ENCODE measurements at places on chromosomes 7 and 10.

- no peak for DNase-seq
Measured at GRCh38 chr10:58268454-58268945, 462 bp upstream of the CISD1 start.

DNA sequence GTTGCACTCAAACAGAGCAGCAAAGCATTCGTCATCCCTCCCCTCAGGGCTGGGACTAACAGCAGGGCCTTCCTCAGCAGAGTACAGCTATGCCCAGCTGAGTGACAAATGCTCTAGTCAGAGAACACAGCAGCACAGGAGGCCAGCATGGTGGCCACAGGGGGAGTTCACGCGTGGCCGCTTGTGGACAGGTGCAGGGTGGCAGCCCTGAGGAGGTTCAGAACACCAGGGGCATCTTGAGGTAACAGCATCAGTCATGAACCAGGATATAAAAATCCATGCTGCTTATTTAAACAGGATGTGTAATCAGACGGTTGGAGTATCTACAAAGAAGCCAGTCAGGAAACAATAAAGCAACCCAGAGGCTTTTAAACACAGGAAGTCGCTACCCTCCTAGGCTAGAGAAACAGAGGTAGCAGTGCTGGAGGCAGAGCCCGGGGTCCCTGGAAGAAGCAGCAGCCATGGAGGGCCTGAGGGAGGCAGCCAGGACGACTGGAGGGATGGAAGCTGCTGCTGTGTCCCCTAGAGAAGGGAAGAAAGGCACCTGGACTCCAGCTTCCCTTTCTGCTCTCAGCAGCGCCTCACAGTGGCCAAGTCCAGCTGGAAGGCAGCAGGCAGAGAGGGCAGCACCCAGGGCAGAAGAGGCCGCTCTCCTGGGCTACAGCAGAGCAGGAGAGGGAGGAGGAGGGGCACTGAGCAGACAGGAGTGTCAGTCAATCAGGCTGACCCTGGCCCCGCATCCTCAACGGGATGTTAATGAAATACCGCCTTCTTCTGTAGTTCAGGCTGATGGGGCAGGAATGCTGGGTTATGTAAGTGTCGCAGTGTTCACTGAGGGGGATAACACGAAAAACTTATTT lies 70.8 kb upstream of the UCN3 start:
- DNase-seq: no peak

GRCh38 chr10:78889536-78890063 lies 179.2 kb upstream of the ZMIZ1 start:
- no peak for DNase-seq

DNA sequence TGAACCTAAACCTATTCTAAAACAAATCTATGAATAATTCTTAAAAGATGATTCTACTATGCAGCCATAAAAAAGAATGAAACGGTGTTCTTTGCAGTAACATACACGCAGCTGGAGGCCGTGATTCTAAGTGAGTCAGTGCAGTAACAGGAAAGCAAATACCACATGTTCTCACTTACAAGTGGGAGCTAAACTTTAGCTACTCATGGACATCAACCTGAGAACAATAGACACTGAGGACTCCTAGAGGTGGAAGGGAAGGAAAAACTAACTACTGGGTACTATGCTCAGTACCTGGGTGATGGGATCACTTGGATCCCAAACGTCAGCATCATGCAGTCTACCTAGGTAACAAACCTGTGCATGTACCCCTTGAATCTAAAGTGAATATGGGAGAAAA lies 575.0 kb upstream of the MGMT start:
- no peak for DNase-seq

DNA sequence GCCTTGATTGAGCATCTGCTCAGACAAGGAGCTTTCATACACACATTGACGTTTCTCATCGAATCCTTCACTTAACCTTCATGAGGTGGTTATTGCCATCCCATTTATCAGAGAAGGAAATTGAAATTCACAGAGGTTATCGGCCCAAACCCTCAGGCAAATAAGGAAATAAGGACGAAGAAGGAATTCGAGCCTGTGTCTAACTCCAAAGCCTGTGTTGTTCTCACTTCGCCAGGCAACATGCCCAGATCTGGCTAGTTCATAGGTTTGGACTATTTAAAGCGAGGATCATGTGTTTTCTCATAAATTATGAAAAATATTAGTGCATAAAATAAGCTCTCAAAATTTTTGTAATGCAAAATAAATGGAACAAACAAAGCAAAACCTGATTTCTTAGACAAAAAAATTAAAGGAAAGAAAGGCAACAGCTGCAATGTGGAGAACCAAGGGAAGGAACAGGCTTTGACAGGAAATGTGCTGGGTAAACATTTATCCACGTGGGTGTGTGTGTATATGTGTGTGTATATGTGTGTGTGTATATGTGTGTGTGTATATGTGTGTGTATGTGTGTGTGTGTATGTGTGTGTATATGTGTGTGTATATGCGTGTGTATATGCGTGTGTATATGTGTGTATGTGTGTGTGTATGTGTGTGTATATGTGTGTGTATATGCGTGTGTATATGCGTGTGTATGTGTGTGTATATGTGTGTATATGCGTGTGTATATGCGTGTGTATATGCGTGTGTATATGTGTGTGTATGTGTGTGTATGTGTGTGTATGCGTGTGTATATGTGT lies 4.8 kb downstream of the UCN3 start:
- no peak for DNase-seq

- DNase-seq: no peak
Measured at GRCh38 chr7:101636822-101637623, 7.9 kb upstream of the MYL10 start.

DNA sequence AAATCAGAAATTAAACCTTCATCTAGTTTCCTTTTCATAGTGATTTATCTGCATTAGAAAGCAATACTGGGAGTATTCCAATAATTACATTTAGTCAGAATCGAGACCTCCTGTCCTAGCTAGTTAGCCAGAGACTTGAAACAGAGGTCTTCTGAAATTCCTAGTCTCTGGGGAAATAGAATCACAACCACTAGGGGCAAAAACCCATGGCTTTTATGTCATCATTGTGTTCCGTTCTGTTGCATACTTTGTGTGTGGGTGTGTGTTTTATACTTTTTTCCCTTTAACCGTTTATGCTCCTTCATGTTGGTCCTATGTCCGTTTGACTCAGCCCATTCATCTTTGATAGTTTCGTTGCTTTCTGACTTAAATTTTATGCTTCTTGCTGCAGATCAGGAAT lies 79.8 kb downstream of the RALA start:
- DNase-seq: no peak

- DNase-seq: no peak
Measured at GRCh38 chr7:84809877-84810276, 377.0 kb downstream of the SEMA3D start.

- no peak for DNase-seq
Measured at GRCh38 chr10:117472872-117473271, 69.7 kb upstream of the EMX2 start.

DNA sequence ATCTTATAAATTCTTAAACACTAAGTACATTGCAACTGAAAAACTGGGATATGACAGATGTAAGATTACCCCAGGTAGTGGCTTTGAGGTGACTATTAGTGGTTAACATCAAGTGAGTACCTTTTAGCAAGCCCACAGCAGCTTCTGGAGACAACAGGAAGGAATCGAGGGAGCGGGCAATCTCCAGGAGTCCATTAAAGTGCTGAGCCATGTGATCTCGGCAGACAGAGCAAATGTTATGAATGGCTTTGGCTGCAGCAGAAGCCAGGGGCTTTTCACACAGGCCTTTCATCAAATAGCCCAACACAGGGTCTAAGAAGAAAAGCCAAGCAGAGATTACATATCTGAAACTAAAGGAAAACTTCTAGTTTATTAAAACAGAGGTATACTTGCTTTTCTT lies 48.9 kb downstream of the IRF5 start:
- no peak for DNase-seq

GRCh38 chr10:98169379-98169778 lies 34.9 kb downstream of the R3HCC1L start:
- no peak for DNase-seq

- no peak for DNase-seq
Measured at GRCh38 chr7:155935005-155935557, 122.8 kb upstream of the SHH start.

DNA sequence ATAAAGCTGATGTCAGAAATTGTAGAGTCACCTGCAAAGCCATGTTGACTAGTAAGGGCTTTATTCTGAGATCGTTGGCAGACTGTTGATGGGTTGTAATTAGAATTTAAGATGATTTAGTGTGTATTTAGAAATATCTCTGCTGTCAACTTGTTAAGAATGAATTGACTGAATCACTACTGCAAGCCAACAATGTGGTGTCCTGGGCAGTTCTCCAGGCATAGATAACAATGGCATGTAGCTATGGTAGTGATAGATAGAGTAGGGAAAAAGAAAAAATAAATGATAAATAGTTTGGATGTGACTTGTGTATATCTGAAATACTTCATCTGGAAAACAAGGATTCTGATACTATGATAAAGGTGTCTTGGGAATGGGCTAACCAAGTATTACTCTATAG lies 640.2 kb downstream of the ARL4A start:
- DNase-seq: no peak

DNA sequence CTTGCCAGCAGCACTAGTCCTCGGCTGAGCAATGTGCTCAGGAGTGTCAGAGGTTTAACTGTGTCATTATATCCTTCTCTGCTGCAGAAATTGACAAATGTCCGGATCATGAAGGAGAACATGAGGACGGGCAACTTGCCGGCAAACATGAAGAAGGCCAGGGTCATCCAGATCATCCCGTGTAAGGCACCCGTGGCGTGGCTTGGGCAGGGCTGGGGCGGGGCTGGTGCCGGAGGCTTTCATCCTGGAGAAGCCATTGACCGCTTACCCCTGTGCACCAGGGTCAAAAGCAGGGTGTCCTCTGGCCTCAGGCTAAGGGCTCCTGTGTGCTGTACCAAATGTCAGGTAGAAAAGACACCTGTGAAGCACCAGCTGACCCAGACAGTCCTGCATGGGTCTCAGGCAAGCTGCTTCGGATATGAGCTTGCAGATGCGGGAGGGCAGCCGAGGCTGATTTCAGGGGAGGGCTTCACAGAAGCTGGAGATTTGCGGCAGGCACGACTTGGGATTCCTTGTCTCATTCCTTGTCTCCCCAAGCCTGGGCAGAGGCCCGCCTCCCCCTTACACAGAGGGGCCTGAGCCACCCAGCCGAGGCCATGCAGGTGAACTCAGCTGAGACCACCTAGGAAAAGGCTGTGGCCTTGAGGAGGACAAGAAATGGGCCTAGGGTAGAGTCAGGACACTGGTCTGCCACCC lies 55.4 kb downstream of the MKI67 start:
- no peak for DNase-seq

DNA sequence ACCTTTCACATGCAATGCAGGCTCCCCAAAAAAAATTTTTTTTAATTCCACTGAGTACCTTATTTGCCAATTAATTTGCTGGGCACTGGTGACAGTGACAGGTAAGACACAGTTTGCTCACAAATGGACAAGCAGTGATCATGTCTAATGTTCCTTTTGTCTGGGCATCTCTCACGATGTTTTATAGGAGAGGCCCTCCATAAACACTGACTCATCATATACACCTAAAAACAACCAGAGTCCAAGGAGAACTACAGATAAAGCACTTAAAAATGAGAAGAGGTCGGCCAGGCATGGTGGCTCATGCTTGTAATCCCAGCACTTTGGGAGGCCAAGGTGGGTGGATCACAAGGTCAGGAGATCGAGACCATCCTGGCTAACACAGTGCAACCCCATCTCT lies 105.1 kb downstream of the ATE1 start:
- no peak for DNase-seq

DNA sequence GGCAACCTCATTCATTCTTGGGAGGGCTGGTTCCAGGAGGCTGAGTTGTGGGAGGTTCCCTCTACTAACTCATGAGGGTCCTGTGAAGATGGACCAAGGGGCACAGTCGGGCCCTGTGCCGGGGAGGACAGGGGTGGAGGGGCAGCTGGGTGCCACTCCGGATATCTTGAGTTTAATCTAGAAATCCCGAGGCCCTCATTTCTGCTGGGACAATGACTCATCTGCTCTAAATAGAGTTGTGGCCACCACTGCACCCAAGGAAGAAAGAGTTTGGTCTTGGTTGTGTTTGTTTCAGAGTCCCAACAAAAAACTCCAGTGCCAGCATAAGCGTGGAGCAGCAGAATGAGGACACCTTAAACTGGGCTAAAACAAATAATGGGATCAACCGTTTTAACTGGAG lies 82.4 kb downstream of the EBF3 start:
- no peak for DNase-seq

- DNase-seq: no peak
Measured at GRCh38 chr10:63261496-63261895, 128.4 kb downstream of the NRBF2 start.

- no peak for DNase-seq
Measured at GRCh38 chr7:131284702-131285419, 42.8 kb upstream of the MKLN1 start.

Measured in activated CD8-positive, alpha-beta memory T cell treated with anti-CD3 and anti-CD28 coated beads for 1 hour (primary cell).